Stimulated activated CD8-positive, alpha-beta memory T cell treated with anti-CD3 and anti-CD28 coated beads, Interleukin-4, amount 100 ng/mL, for 4 hours (primary cell): ENCODE measurements at places on chromosomes 7 and 10.

DNA sequence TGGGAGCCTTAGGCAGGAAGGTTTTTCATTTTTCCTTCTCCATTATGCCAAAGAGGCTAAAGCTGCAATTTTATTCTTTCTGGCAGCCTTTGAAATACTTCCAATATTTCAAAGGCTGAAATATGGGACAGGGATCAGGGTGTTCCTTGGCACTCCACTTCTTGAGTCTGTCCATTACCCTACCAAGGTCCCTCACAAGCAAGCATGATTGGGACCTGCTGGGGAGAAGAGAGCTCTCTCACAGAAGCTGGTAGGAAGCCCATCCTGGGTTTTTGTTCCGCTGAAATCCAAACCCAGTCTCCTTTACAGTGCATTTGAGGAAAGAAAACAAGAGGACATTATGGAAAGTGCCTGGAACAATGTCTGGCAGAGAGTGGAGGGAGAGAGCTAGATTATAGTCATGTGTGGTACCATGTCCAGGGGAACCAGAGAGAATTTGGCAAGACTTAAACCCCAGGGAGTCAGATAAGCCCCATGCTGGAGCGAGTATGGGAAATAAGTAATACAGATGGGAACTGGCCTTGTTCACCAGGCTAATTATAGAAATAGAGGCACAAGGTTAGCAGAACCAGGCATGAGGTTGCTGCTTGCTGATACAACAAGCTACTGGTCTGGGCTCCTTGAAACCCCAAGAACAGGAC lies 104.7 kb downstream of the LSM5 start:
- no peak for DNase-seq

DNA sequence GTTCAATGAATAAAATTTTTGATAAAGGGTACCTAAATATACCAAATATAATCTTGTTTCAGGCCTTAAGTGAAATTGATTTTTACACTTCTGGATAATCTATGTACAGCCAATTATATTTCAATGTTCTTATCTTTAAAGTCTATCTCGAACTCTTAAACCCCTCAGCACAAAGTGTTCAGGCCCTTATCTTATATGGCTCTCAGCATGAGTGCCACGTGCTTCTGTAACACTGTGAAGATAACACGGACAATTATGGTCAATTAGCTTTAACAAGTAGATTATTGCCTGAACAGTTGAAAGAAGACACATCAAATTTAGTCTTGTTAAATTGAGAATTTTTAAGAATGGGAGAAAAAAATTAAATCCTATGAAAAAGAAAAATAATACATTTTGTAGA lies 40.4 kb upstream of the DMTF1 start:
- DNase-seq: no peak

DNA sequence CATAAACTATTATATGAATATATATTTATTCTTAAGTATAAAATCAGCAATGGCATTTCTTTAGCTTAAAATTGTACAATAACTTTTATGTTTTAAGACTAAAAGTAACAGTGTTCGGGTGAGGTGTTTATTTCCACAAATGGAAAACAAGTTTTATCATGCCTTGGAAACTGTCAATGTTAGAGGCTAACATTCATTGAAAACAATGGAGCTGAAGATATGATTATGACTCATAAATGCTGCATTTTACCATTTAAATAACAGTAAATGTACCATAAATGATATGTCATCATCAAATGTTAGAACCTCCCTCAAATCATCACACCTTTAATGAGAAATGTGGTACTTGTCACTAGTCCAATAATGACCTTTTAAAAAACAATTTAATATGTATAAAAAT lies 897.3 kb downstream of the PCDH15 start:
- DNase-seq: no peak

DNA sequence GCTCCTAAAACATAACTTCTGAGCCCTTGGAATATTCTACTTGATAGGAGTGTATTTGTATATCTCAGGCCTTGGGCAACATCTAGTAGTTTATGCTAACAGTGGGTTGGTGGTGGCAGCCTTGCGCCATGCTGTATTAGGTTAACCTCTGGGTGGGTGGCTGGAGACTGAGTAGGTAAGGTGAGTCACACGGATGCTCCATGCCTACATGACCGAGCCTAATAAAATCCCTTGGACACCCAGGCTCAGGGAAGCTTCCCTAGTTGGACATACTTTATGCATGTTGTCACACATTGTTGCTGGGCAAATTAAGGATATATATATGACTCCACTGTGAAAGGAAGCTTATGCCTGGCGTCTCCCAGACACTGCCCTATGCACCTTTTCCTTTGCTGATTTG lies 6.0 kb upstream of the DAGLB start:
- DNase-seq: no peak

DNA sequence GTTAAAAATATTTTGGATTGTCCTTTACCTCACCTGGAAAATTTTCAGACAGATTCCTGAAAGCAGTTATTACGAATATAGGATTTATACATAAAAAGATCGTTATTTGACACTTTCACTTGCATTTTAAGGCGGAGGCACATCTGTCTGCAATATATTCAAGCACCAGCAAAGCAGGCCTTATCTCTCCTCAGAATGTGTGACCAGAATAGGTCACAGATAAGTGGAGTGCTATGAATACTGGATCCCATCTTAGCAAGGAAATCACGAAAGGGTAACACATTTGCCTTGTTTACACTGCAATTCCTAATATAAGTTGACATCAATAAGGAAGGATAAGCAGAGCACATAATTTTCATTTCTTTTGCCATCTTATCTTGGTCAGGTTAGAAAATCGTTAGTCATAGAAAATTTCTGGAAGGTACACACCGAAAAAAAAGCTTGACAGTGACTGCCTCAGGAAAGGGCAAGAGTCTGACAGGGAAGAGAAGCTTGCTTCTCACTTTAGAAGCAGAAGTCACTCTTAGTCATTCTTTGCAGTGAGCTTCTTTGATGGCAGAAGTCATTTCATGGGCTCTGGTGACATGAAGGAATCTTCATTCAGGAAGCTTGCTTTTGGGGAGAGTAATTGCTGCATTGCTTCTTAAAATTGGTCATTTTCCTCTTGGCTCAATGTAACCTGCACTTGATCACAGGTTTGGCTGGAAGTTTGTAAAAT lies 98.1 kb upstream of the STK17A start:
- no peak for DNase-seq

DNA sequence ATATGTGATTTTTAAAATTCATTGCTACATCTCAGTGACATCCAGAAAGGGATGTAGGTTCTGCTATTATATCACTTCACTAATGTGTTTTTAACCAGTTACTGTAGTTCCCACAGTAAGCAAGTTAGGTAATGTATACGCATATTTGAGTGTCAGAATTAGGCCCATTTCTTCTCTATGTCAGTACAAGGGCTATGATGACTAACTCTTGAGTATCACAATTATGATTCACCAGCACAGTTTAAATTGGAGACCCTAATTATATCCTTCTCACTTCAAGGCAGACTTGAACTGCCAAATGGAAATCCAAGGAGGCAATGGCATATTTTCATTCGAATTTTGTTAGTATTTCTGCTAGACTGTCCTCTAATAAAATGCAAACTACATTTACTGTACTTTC lies 23.6 kb downstream of the BZW2 start:
- DNase-seq: no peak

DNA sequence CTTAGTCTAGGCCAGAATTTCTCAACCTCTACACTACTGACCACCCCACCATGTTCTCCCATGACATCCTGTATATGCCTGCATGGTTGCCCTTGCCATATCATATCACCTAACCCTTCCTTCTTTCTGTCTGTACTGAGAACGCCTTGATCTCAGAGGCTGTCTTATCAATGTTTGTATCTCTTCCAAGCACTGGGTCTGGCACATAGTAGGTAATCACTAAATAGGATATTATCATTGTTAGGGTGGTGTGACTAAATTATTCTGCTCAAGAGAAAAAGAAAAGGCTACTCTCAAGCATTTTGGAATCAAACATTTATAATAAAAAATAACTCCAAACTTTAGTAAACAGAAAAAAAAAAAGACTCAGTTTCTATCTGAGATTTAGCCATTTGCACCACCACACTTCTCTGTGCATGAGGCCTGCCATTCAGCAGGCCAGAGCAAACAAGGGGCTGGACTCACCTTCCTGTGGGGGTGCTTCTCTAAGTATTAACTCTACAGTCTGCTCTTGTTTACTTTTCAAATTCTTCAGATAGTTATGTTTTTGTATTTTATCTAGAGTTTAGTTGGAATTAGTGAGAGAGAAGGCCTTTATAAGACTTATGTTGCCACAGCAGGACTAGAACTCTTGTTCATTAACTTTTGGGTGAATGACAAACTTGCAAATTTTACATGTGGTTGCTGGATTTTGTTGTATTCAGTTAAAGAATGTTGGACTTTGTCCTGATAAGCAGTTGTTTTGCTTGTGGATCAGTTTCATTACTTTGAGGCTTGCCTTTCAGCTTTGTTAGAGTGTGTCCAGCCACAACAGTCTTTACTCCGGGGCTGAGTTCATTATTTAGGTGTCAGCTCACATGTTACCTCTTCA lies 5.4 kb downstream of the AGBL3 start:
- DNase-seq: no peak

DNA sequence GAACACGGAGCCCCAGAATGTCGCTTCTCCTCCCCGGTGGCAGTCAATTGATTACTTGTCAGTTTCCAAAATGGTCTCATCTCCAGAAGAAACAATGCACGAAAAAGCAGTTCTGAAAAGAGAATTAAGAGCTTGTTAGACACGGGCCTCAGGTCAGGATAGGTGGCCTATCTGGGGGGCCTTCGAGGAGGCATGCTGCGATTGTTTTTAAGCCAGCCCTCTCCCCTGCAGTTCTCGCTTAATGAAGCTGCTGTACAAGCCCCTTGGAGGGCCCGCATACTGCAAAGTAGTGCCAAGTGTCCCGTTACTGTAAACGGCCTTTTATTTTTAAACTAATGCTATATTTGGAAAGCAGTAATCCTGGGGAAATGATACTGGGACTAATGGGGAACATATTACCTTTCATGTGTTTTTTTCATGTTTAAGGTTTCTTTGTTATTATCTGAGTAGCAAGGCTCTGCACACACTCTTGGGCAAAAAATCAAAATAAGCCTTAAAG lies 114.8 kb upstream of the TCF7L2 start:
- DNase-seq: no peak

DNA sequence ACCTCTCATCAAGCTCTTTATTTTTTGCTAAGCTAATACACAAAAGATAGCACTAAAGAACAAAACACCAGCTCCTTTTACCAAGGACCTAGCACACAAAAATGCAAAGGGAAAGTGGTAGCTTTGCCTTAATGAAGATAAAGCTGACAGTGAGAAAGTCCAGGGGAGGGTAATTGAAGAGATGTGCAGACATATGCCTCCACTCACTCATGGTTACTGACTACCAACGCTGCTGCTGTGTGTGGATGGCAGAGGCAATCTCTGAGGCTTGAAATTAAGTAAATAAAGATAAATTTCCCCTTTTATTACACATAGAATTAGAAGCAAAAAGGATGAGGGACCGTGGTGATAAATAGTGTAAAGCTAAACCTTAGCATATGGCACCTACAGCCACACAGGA lies 87.0 kb downstream of the HGF start:
- DNase-seq: no peak

DNA sequence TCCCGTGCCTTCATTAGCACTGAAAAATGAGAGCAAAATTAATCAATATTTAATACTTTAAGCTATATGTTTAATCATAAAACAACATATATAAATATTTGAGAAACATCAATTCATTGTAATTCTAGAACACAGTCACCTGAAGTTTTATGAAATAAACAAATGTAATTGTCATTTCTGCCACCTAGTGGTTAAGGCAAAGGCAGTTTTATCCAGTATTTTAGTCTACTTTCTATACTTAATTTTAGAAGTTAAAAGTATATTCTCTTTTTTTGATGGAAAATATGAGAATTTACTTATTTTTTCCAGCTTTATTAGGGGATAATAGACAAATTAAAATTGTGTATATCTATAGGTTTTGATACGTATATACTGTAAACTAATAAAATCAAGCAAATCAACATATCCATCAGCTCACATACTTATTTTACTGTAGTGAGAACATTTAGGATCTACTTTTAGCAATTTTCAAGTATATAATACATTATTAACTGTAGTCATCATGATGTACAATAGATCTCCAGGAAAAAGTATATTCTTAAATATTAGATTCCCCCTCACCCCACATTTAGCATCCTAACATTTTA lies 16.9 kb downstream of the PCGF6 start:
- DNase-seq: no peak

- DNase-seq: no peak
These were observed 170.2 kb upstream of the ZMIZ1 start for GRCh38 chr10:78898341-78899097.

GRCh38 chr7:8296362-8296659 lies 34.3 kb upstream of the ICA1 start:
- no peak for DNase-seq

GRCh38 chr7:132500727-132501440 lies 75.4 kb downstream of the PLXNA4 start:
- DNase-seq: no peak

DNA sequence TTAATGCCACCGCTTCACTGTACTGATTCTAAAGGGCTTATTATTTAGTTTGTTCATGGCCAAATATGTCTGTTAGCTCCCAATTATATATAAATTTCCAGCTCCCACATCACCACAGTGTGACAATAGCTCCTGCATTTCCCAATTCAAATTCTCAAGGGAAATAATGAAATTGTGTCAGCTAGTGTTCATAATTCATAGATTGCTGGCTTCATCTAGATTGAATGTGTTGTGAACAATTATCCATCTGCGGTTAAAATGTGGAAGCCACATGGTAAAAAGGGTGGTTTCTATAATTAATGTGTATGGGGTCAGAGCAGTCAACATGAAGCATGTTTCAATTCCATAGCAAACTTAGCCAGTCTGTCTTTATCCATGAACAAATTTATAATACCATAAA lies 154.3 kb downstream of the SEMA3E start:
- no peak for DNase-seq

DNA sequence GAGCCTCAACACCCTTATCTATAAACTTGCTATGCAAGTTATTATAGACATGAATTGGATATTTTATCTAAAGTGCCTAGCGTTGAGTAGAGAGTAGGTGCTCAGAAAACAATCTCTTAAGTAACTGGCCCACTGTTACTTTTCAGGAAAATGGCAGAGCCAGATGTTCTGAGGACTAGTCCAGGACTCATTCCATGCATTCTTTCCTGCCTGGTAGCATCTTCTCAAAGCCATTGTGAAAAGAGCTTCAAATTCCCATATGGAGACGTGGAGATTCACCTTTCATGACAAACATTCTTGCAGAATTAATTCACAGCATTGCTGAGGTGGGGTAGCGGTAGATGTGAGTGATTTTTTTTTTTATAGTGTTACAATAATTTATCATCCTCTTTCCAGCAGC lies 35.9 kb upstream of the ITPRID1 start:
- no peak for DNase-seq

GRCh38 chr10:131729361-131729760 lies 171.4 kb upstream of the PPP2R2D start:
- no peak for DNase-seq

GRCh38 chr7:5824297-5824610 lies 42.8 kb upstream of the RNF216 start:
- DNase-seq: peak; percentile 29
